ENCODE measurements at places on chromosomes 7 and 10. TPM values are rescaled to one million over a fixed set of nuclear protein-coding genes. Genes with fewer than 3 reads are reported as not detected.

The CDK6 gene
- 103 TPM for total RNA-seq

DNA sequence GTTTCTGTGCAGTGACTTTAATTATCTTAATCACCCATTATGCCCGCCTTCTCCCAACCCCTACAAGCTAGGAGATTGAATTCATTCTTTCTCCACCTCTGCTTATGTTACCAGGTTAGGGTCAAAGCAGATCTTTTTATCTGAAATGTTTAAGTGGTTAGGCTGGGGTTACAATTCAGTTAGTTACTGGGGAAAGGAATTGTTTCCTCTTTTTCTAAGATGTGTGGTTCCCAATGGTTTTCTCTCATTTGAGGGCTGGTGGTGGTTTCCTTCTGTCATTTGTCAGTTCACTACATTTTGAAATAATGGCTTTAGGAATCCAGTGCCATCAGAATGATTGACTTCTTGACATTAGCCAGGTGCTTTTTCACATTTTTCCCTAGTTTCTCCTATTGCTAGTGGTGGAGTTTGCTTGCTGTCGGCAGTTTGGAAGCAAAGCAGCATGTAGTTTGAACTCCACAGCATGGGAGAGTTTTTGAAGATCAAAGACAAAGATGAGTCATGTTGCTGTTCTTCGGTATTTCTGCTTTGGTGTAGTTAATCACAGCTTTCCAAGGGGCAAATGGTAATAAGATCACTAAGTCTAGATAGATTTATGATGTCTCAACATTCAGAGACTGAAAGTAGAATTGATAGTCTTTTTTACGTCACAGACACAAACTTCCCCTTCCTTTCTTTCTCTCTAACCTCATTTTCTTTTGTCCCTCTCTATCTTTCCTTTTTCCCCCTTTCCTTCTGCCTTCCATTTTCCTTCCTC lies 168.2 kb downstream of the SND1 start:
- H3K27me3 ChIP-seq = no peaks in the 10 kb centered on the region
- peaks cover 31% of the 10 kb centered on the region for H3K36me3 ChIP-seq
- H3K4me1 ChIP-seq = peaks cover 35% of the 10 kb centered on the region
- peak overlapping the region; percentile 19 for H3K4me3 ChIP-seq
- no peak for DNase-seq

DNA sequence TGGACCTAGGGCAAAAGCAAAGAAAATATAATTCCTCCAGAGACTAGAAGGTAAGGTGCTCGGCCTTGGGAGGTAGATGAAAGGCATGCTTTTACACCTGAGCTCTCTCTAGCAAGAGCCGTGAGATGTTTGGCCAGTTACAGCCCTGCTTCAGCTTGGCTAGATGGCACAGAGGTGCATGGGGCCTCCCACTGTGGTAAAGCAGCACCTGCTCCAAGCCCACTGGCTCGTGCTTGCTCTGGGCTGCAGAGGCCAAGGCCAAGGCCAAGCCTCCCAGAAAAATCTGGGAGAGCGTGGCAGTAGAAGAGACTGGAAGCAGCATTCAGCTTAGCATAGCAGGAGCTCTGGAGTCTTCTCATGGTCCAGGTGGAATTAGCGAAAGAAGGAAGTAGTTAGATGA lies 31.0 kb upstream of the OPALIN start:
- H3K36me3 ChIP-seq = no peaks in the 10 kb centered on the region
- H3K27me3 ChIP-seq = no peaks in the 10 kb centered on the region
- H3K4me3 ChIP-seq = no peak overlapping the region
- H3K27ac ChIP-seq = no peak overlapping the region
- no peak for DNase-seq
- no peaks in the 10 kb centered on the region for H3K4me1 ChIP-seq

DNA sequence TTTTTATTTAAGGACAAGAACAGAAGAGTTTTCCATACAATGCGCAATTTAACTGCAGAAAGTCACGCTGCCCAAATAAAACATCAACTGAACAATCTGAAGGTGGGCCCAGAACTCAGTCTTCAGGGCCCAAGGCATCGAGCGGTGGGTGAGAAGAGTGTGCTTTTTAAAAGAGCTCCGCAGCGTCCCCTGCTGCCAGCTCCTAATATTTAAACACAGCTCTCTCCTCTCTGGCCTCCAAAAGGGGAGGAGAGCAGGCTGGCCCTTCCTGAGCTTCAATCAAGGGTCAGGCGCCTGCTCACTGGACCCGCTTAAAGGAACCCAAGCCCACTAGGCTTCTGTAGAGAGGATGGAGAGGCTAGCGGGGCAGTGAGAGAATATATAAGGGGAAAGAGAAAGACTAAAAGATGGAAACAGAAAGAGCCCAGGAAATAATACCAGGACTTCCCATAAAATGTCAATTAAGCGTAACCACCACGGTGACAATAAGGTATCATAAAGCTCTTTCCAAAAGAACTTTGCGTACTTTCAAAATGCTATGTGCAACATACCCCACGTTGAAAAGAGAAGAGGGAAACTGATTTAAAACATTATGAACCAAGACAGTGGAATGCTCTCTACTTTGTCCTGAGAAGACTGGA lies 2.8 kb downstream of the FAM53B start:
- DNase-seq = peak; percentile 72
- peak overlapping the region; percentile 63 for H3K4me3 ChIP-seq
- H3K27ac ChIP-seq = peak overlapping the region; percentile 72

DNA sequence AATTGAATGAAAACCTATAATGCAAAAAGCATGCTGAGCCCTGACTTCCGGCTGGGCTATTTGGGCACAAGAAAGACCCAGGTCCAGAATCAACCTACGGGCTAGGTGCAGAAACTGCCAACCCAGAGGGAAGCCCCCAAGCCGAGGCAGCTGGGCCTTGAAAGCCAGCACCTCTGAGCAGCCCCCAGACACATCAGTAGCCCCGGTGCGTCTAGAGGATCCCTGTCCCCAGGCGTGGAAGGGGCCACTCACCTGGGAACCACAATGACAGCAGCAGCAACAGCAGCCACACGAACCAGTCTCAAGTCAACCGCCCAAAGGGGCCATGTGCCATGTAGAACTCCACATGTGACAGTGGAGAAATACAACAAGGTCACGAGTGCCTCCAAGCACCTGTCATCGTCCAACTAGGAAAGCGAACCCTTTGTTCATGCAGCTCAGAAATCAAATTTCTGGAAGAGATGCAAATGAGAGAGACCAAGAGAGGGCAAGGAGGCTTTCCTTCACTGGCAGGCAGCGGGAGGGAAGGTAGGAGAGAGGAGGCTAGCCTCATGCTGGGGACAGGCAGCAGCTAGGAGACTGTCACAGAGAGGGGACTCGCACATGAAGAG lies 57.5 kb upstream of the CHST15 start:
- H3K4me1 ChIP-seq = no peaks in the 10 kb centered on the region
- no peak for DNase-seq
- no peak overlapping the region for H3K27ac ChIP-seq
- peaks cover 25% of the 10 kb centered on the region for H3K27me3 ChIP-seq

Data from activated naive CD8-positive, alpha-beta T cell treated with anti-CD3 and anti-CD28 coated beads for 36 hours (primary cell).